Aorta (tissue), 5 donors: ENCODE measurements at places on chromosomes 11 and 22.

GRCh38 chr11:75592715-75593114, 30.7 kb downstream of the SERPINH1 start:
- H3K36me3 ChIP-seq = no peaks in the 10 kb centered on the region
- no peak overlapping the region for H3K27ac ChIP-seq
- no peaks in the 10 kb centered on the region for H3K27me3 ChIP-seq
- no peak for DNase-seq
- H3K4me3 ChIP-seq = no peak overlapping the region

DNA sequence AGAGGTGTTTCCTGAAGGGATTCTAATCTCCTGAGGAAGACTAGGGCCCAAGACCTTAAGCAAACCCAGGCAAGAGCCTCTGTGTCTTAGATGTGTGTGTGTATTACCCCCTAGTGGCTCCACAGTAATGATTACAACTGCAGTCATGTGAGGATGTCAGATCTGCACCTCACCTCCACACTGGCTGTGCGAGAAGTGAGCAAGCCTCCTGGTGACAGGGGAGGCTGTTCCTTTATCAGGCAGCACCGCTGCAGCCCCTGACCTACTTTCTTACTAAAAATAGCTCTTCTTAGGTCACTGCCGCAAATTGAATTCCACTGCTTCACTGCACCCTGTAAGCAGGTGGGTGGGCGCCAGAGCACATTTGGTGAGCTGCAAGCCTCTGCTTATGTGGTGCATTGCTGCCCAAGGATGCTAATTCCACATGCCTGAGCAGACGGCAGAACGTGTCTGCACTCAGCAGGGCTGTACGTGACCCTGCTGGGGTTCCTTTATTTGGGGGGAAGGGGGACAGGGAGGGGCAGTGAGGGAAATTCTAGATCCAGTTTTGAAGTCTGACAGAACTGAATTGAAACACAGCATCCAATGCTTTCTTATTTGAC, 112.4 kb downstream of the KCNC1 start:
- no peaks in the 10 kb centered on the region for H3K4me1 ChIP-seq
- H3K27ac ChIP-seq = no peak overlapping the region
- no peak for DNase-seq
- no peaks in the 10 kb centered on the region for H3K27me3 ChIP-seq

DNA sequence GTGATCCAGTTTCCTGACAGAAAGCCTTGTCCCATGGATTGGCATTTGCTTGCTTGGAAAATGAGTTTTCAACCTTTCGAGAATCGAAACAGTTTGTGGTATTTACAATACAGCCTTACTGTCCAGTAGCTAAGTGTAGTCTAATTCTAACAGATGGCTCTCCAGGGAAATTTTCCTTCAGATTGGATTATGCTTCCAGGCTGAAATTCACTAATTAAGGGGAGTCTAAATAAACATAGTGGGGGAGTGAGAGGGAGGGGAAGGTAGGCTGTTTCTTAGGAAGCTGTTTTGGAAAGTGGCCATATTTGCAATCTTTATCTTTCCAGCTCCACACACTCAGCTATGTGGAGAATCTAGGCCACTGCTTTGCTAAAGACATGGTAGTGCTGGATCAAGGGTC, 81.3 kb downstream of the SYT9 start:
- H3K4me3 ChIP-seq = no peak overlapping the region
- H3K4me1 ChIP-seq = no peaks in the 10 kb centered on the region
- H3K27me3 ChIP-seq = no peaks in the 10 kb centered on the region
- no peak overlapping the region for H3K27ac ChIP-seq
- DNase-seq = no peak
- no peaks in the 10 kb centered on the region for H3K36me3 ChIP-seq

DNA sequence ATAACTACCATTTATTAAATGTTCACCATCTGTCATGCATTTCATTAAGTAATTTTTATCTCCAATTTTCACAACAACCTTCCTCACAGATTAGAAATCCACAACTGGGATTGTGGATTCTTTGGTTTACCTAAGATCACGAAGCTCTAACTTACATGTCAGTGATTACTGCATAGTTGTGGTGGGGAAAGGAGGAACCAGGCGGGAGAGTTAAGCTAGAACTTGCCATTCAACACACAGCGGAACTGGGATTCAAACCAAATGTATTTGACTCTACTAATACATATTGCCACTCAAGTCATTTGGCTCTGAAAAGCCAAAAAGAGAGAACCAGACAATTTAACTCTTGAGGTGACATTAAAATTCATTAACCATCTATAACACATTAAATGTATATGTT, 10.4 kb upstream of the LAYN start:
- no peak for DNase-seq
- no peak overlapping the region for H3K4me3 ChIP-seq
- no peaks in the 10 kb centered on the region for H3K27me3 ChIP-seq
- H3K4me1 ChIP-seq = no peaks in the 10 kb centered on the region
- no peak overlapping the region for H3K27ac ChIP-seq

DNA sequence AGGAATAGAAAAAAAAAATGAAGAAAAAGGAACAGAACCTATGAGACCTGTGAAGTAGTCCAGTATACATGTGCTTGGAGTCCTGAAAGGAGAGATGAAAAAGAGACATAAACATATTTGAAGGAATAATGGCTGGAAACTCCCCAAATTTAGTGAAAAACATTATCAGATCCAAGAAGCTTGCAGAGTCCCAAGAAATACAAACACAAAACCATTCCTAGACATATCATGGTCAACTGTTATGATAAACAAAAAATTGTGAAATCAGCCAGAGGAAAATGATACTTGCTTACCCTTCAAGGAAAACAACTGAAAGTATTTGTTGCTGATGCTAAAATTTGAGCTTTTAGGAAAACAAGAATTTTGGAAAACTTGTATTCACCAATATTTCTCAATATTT, 250.1 kb downstream of the DDX10 start:
- no peak for DNase-seq
- H3K4me1 ChIP-seq = no peaks in the 10 kb centered on the region
- H3K27ac ChIP-seq = no peak overlapping the region
- H3K4me3 ChIP-seq = no peak overlapping the region
- H3K36me3 ChIP-seq = no peaks in the 10 kb centered on the region
- H3K27me3 ChIP-seq = no peaks in the 10 kb centered on the region

DNA sequence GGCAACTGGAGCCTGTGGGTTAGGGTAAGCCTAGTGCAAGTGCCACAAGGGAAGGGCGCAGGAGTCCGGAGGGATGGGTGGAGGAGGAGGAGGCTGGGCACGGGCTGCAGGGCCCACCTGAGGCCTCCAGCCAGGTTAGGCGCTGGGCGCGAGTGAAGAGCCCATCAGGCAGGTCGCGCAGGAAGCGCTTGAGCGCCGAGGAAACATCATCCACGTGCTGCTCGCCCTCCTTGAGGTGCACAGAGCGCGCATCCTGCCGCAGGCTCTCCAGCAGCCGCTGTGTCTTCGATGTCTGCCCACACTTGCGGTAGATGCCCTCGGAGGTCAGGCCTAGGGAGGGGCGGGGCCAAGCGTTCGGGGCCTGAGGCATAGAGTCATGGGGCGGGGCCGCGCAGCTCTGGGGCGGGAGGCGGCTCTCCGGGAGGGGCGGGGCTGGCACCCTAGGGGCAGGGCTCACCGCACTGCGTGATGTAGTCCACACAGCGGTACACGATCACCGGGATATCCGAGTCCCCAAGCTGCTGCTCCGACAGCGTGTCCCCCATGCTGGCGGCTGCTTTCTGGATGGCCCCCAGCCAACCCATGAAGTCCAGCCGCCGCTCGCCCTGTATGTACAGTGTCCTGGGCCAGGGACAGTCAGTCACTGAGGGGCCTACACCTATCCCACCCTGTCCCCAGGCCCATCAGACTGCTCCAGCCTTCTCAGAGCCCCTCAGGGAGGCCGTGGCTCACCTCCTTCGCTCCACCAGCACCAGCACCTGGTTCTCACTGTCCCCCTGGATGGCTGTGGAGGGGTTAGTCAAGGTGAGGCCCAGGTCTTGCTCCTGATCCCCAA, 22.9 kb upstream of the PDE2A start:
- H3K27ac ChIP-seq = no peak overlapping the region
- no peak overlapping the region for H3K4me3 ChIP-seq
- no peaks in the 10 kb centered on the region for H3K36me3 ChIP-seq
- no peak for DNase-seq

GRCh38 chr11:852762-853161, 10.1 kb downstream of the TSPAN4 start:
- no peaks in the 10 kb centered on the region for H3K27me3 ChIP-seq
- no peaks in the 10 kb centered on the region for H3K4me1 ChIP-seq
- H3K36me3 ChIP-seq = no peaks in the 10 kb centered on the region

DNA sequence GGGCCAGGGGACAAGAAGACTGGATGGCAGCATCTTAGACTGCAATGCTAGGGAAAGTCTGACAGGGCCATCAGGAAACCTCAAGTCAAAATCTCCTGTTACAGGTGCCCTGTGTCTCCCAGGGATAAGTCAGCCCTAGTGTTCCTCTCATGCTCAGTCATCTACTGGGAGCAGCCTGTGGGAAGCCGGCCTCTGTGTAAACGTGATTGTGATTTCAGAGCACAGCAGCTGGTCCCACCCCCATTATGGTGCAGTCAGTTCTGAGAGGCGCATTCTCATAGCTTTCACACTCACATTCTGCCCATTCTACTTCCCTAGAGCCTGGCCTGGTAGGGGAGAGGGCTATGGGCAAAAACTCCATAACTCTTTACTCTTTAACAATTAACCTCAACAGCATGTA, 7.2 kb upstream of the SLN start:
- H3K4me1 ChIP-seq = no peaks in the 10 kb centered on the region
- DNase-seq = no peak
- no peaks in the 10 kb centered on the region for H3K27me3 ChIP-seq
- H3K27ac ChIP-seq = no peak overlapping the region
- no peaks in the 10 kb centered on the region for H3K36me3 ChIP-seq

- no peak overlapping the region for H3K27ac ChIP-seq
- H3K36me3 ChIP-seq = no peaks in the 10 kb centered on the region
- H3K27me3 ChIP-seq = no peaks in the 10 kb centered on the region
- H3K4me3 ChIP-seq = no peak overlapping the region
- no peaks in the 10 kb centered on the region for H3K4me1 ChIP-seq
Observed at GRCh38 chr11:77217156-77217555, 84.3 kb downstream of the GDPD4 start.

DNA sequence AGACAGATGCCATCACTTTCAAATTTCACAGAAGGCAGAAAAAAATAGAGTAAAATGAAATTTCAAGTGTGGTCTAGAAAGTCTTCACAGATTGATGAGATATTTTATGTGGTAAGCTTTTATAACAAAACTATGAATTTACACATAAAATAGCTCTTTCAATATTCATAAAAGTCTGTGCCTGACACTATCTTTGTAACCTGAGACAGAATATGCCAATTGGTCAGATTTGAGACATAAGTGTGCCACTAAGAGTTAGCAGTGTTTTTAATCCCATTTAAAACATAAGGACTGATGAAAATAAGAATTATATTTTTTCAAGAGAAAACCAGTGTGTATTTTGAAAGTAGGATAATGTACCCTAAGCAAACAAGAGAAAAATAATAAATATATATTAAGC, 769.5 kb upstream of the LUZP2 start:
- H3K27me3 ChIP-seq = no peaks in the 10 kb centered on the region
- H3K4me1 ChIP-seq = no peaks in the 10 kb centered on the region
- no peaks in the 10 kb centered on the region for H3K36me3 ChIP-seq

DNA sequence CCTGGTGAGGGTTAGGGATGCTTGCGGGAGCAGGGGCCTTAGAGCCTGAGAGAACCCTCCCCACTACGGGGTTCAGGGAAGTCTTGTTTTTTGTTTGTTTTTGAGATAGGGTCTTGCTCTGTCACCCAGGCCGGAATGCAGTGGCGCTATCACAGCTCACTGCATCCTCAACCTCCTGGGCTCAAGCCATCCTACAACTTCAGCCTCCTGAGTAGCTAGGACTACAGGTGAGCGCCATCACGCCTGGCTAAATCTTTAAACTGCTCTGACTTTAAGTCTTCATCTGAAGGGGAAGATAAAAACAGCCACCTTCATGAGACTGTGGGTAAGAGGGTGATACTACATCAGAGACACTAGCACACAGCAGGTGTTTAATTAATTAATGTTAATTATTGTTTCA, 28.5 kb downstream of the SERPIND1 start:
- no peak overlapping the region for H3K27ac ChIP-seq
- DNase-seq = no peak
- H3K4me1 ChIP-seq = no peaks in the 10 kb centered on the region
- no peaks in the 10 kb centered on the region for H3K27me3 ChIP-seq
- peaks cover 21% of the 10 kb centered on the region for H3K36me3 ChIP-seq

DNA sequence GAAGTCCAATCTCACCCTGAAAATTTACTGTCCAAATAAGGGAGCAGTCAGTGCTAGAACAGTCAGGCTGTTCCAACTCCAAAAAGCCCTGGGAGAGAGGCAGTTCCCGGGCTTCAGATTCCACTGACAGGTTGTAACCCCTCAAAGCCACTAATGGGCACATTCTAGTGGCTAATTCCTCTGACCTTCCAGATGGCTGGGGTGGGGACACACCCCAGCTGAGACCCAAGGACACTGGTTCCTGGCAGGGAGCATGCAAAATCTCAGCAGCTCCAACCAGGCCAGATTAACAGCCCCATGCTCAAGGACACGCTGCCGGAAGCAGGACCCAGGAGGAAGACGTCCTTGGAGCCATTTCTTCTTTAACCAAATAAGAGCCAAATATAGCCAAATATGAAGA, 92.7 kb downstream of the RPL27A start:
- no peak overlapping the region for H3K4me3 ChIP-seq
- peaks cover 16% of the 10 kb centered on the region for H3K4me1 ChIP-seq
- no peaks in the 10 kb centered on the region for H3K27me3 ChIP-seq
- no peaks in the 10 kb centered on the region for H3K36me3 ChIP-seq

DNA sequence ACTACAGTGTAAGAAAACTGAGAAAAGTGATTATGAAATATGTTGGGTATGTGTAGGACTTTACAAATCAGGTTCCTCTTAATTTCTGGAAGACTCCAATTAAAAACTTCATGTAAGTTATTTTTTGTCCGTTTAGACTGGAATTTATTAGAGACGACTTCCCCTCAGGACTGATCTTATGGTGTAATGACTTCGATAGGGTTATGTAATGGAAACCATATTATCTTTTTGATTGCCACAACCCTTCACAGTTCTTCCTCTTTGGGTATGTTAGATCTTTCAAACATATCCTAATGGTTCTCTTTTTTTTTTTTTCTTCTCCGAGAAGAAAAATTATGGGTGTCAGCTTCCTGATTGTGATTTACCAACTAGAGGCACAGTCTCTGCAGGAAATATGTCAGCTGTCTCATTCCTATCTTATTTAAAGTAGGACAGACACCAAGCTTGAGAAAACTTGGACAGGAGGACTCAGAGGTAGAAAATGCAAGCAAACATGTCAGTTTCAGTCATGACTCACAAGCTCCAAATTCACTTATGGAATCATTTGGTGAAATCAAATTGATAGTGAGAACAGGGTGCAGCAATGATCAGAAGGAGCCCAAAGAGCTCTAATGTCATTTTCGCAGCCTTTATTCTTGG, 11.1 kb upstream of the LDLRAD3 start:
- no peaks in the 10 kb centered on the region for H3K27me3 ChIP-seq
- no peak overlapping the region for H3K27ac ChIP-seq
- H3K4me3 ChIP-seq = no peak overlapping the region

GRCh38 chr11:79428406-79428805, 12.4 kb downstream of the TENM4 start:
- no peaks in the 10 kb centered on the region for H3K27me3 ChIP-seq
- H3K4me3 ChIP-seq = no peak overlapping the region
- DNase-seq = no peak
- H3K36me3 ChIP-seq = no peaks in the 10 kb centered on the region

GRCh38 chr11:33769542-33769941, 4.8 kb downstream of the FBXO3 start:
- H3K27ac ChIP-seq = no peak overlapping the region
- no peak overlapping the region for H3K4me3 ChIP-seq
- no peaks in the 10 kb centered on the region for H3K27me3 ChIP-seq
- H3K36me3 ChIP-seq = no peaks in the 10 kb centered on the region
- H3K4me1 ChIP-seq = no peaks in the 10 kb centered on the region
